Naive thymus-derived CD4-positive, alpha-beta T cell (primary cell): ENCODE measurements at places on chromosomes 2 and 18. TPM values are rescaled to one million over a fixed set of nuclear protein-coding genes. Genes with fewer than 3 reads are reported as not detected.

Gene NMUR1
- total RNA-seq = 1.1 and 1.4 TPM in 2 replicates

Gene FBXO36
- total RNA-seq = 1.8 TPM

DNA sequence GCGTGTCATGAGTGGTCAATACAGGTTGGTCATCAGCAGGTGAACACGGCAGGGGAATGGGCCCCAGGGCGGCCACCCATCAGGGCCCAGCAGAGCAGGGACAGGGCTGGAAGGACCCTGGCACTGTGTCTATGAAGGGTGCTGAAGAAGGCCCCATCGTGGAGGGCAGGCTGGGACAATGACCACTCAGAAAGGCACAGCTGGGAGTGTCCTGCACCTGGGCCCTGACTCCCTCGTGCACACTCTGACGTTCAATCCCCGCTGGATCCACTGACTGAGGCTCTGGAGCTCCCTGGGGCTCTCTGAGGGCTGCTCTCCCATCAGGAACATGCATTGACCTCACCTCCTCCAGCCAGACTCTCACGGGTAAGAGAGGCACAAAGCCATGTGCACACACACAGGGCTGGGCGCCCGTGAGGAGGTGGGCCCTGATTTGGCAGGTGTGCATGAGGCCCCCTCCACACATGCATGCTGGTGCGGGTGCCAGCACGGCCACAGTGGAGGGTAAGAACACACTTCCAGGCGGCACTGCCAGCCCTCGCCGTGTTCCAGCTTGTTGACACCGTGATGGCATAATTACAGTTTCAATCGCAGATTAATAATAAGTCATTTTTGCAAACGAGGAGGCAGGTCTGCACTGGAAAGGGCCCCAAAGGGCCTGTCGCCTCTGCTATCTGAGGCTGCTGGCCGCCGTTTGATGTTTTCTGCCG, 58.5 kb downstream of the SMAD7 start:
- no peak for DNase-seq

Gene CAPN10
- total RNA-seq = 54.9 TPM

Gene IL36B
- not detected for total RNA-seq

DNA sequence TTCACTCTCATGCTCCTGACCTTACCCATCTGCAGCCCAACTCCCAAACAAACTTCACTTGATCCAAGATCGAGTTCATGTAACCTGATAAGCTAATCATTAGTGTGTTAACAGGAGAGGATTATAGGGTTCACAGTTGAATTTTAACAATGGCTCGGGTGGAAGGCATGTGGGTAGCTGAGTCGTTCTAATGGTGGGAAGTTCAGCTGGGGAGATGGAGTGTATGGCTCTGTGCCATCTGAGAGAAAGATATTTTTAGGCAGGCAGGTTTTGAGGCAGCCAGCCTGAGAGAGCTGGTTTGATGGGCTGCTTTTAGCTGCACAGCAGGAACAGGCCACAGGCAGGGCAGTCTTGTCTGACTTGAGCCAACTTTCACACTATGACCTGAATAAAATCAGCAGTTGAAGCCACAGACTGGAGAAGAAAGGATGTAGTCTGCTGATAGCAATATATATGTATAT, 17.7 kb upstream of the NFE2L2 start:
- DNase-seq = no peak

Gene AP1S3
- 2.1 TPM for total RNA-seq

GRCh38 chr2:121363632-121364420, 78.8 kb upstream of the TFCP2L1 start:
- no peak for DNase-seq

DNA sequence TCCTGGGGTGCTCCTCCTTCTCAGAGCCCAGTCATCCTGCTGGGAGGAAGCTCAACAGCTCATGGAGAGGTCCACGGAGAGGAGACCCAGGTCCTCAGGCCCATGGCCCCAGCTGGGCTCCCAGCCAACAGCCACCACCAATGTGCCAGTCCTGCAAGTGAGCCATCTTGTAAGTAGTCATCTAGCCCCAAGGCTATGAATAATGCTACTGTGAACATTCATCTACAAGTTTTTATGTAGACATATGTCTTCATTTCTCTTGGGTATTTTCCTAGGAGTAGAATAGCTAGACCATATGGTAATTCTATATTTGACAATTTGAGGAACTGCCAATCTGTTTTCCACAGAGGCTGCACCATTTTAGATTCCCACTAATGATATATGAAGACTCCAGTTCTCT, 166.1 kb downstream of the MTCL1 start:
- no peak for DNase-seq

DNA sequence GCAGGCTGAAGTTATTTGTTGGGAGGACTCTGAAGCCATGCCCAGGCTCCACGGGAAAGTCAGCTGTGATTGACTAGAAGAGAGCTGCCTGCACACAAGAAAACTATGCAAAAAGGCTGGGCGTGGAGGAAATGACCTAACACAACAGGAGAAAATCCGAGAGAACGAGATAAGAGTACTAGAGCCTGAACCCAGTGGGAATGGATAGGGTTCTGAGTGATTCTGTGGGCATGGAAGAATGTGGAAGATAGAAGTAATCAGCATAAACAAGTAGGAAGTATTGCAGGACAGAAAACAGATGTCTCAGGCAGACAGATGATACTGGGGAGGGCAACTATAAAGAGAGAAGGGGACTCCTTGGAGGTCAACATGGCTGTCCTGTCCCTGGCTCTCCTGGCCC, 12.1 kb upstream of the COPS8 start:
- no peak for DNase-seq

GRCh38 chr18:63258749-63259566, 60.6 kb downstream of the BCL2 start:
- no peak for DNase-seq

Gene LAMA3
- not detected for total RNA-seq

Gene KCNG2
- not detected in 2 replicates for total RNA-seq
